Stimulated activated CD8-positive, alpha-beta memory T cell treated with anti-CD3 and anti-CD28 coated beads, Interleukin-4, amount 100 ng/mL, for 4 hours (primary cell): ENCODE measurements at places on chromosomes 12 and 14.

DNA sequence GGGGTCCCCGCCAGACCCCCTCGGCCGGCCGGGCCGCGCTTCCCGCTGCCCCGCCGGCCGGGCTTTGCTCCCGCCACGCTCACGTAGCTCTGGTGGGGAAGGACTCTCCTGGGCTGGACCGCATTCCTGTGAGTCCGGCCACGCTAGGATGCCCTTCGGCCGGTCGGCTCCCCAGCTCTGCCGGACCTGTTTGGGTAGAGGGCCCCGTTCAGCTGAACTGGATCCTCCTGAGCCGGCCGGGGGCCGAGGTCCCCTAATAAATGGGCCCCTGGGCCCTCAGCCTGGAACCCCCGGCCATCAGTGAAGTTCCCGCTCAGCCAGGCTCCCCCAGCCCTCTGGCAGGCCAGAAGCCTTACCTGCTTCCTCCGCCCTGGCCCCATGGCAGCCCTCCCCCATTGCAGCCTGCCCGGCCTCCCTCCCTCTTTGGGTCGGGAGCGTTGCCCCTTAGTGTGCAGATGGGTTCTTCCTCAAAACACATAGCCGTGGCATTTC is 593 bp downstream of the UNC119B start:
- no peak for DNase-seq

DNA sequence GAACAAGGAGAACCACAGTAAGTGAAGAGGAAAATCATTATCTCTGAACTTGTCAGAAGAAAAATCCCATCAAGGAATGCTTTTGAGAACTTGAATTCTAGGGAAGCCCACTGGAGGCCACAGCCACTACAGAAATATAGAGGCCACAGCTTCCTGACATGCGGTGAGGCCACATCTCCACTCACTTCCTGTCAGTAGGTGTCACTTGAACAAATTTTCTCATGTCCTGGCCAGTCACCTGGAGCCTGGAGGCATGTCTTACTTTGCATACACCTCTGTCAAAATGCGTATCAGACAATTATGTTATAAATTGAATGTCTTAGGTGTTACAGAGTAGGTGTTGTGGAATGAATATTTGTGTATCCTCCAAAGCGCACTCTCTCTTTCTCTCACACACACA is 370.3 kb downstream of the DAD1 start:
- DNase-seq = no peak

- DNase-seq = no peak
These were observed 442.0 kb downstream of the BTG1 start for GRCh38 chr12:91703491-91704283.

DNA sequence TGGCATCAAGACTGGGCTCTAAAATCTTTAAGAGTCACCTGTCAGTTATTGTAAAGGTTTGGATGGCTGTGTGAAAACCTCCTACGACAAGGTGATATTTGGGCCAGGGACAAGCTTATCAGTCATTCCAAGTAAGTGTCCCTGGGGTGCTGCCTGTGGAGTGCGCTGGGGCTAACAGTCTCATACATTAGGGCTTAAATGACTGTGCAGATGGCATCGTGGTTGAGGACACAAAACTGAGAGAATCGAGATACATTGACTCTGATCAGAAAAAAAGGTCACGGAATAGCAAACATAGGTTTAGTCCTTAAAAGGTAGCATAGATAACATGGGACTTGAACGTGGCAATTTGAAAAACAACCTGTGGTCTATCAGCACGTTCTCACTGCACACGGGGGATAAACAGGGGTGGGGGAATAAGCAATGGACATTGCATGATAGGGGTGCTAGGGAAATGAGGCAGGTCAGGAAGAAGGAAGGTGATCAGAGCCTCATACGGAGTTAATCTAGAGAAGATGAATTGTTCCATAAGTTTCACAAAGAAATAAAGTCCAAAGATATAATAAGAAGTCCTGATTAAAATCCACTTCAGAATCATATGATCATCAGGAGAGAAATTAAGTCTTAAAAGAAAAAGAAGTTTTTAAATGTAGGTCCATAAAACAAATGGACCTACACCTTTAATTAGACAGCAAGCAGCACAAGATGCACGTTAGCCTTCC is 100.3 kb downstream of the DAD1 start:
- DNase-seq = no peak

GRCh38 chr12:8499616-8500015 is 13.7 kb upstream of the CLEC4D start:
- no peak for DNase-seq

DNA sequence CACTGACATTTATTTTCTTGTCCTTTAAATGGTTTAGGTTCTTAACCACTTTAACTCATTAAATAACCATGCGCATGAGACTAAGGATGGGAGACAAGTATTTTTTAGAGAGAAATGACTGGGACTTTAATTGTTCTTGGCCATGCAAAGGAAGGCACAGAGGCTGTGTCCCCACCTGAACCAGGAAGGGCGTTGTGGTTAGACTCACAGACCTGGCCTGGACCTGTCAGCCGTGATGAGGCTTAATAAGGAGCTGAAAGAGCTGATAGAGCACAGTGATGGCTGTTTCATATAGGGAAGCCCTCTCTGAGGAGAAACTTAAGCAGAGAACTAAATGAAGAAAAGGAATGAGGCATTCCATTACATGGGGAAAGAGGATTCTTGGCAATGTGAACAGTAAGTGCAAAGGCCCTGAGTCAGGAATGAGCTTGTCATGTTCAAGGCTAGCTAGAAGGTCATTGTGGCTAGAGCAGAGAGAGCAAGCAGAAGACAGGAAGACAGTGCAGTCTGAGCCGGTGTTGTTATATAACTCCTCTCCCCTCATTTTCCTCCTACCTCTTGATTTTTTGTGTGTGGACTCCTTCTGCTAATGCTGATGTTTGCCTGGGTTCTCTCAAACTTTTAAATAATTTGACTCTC is 74.4 kb upstream of the ANO4 start:
- no peak for DNase-seq

DNA sequence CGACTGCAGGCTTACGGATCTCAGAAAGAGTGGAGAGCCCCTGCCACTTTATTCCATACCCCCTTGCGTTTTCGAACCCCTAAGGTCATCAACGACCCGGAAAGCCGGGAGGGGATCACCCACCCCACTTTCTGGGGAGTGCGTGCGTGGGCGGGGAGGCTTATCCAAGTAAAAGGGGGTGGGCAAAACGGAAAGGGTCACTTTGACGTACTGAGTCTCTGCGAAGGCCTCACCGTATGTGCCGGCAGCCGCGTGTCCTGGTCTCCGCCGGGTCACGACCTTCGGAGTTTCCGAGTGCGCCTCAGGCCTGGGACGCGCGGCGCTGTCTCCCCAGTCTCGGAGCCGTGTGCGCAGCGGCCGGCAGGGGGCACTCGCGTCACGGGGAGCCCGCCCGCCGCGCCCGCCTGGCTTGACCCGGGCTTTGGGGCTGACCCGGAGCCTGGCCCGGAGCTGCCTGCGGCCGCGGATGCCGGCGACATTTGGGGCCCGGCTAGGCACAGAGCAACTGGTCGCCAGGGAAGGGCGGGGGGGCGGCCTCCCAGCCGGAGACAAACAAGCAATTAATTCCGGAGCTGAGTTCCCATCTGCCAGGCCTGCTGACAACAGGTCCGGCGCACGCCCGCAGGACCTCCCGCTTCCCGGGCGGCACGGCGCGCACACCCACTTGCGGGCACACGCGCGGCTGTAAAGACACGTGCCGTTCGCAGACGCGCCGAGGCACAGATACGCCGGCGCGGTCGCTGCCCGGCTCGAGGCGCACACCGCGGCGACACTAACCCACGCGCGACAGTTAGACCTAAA is 890 bp upstream of the KIF26A start:
- DNase-seq = peak; percentile 13

- DNase-seq = no peak
These were observed 28.0 kb downstream of the DERA start for GRCh38 chr12:15939111-15939510.

DNA sequence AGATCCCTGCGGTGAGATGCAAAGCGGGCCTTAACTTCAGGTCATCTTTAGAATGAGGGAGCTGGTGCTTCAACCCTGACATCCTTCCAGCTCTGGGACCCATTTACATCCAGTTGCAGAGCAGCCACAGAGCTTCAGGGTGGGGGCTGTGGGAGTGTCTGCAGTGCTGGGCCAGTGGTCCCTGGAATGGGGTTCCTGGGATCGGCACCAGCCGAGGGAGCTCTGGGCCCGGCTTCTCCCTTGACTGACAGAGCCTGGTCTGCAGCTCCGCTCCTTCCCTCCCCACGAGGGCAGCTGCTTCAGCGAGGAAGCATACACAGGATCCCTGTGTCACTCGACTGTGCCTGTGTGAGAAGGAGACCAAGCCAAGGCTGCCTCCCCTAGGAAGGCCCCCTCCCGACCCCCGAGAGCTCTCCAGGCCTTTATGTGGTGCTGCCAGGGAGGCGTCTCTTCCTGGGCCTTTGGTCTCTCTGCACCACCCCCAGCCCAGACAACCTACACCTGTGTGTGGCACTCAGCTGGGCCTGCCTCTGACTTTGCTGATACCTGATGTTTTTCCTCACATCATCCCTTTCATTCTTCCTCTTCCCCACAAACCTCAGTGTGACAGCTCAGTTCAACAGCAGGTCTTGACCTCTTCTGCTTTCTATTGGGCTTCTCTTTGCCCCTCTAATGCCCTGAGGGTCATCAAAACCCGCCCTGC is 48.1 kb upstream of the RIN3 start:
- no peak for DNase-seq

- DNase-seq = no peak
These were observed 153.4 kb downstream of the EFCAB11 start for GRCh38 chr14:89801136-89801535.

DNA sequence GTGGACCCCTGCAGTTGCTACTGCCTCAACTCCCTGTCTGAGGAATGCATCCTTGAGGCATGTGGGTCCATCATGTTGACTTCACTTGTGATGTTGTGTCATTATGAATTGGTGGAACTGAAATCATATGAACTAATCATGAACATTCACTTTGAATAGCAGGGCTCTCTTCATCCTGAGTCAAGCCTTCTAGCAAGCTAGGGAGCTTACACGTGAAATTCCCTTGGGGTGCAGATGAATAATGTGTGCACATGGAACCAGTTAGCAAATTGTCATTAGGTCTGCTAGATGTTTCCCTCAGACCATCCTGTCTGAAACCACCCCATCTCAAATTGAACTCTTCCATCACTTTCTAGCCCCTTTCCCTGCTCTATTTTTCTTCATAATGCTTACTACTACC is 3.6 kb downstream of the COQ6 start:
- DNase-seq = no peak

DNA sequence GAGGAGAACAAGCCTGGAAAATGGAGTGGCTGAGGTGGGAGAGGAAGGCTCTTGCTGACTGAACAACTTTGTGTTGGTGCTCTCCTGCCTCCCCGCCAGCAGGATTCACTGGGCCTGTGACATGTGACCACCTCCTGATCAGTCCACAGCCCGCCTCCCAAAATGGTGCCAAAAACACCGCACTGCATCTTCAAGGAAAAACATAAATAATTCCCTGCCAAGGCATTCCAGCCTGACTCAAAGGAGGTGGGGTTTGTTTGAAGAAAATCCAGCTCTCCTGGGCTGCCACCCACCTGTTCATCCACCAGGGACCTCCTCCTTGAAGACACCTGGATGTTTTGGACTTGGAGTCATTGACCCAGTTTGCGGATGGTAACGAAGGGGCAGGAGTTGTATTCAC is 83.8 kb upstream of the PIWIL1 start:
- DNase-seq = no peak

DNA sequence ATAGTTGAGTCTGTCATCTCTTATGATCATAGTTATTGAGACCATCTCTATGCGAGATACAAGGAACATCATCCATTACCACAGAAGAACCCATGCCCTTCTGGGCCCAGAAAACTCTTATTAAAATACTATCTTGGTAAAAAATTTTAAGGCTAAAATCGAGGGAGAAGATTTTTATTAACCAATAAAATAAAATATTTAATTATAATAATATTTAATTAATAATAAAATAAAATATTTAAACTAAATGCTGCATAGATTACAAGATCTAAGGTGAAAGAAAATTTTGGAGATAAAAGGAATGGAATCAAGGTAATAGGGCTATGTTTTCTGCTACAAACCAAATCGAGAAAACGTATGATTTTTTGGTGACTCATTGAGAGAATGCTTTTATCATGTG is 540.2 kb downstream of the KCNH5 start:
- DNase-seq = no peak

DNA sequence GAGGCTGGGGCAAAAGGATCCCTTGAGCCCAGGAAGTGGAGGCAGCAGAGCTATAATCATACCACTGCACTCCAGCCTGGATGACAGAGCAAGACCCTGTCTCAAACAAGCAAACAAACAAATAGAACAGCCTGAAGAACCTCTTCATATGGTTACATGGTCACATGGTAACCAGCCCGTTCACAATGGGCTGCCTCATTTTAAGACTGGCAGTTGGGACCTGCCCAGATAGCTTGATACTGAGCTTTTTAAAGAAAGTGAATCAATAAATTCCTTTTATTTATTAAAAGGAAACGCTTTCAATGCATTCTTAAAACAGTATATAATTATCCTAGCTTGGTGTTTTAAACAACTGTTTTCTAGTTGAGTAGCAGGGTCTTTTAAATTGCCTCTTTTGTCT is 10.5 kb downstream of the MLXIP start:
- no peak for DNase-seq

DNA sequence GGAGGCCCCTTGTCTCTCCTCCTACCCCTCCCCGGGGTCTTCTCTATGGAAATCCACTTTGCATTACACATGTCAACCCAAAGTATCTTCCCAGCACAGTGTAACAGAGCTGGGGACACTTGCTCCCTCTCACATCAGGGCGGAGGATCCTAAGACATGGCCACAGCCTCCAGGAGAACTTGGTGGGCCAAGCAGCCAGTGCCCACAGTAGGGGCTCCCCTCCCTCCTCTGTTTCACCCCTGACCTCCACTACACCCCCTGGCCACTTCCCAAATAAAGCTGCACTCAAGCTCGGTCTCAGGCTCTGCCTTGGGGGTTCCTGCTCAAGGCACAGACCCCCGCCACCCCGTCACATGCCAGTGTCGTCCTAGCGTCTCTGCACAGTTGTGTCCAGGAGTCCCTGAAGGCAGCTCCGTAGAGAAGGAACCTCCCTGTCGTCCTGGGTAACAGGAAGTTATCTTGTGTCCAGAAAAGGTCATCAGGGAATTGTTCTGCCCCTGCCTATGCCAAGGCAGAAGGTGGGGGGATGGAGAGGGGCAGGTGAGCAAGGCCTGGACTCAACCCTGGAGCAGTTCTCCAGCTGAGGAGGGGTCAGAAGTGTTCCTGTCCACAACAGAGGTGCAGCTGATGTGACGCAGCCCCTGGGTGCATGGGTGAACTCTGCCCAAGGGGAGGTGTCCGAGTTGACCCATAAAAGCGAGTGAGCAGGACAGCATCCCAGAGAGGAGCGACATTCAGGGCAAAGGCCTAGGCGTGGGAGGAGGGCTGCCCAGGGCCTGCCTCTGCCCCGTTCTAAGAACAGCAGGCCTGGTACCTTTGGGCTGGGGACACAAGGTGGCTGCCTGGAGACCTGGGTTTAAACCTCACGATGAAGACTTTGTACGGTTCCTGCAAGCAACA is 25.5 kb downstream of the DIO3 start:
- DNase-seq = no peak

GRCh38 chr12:96822641-96823040 is 84.4 kb upstream of the NEDD1 start:
- DNase-seq = no peak

DNA sequence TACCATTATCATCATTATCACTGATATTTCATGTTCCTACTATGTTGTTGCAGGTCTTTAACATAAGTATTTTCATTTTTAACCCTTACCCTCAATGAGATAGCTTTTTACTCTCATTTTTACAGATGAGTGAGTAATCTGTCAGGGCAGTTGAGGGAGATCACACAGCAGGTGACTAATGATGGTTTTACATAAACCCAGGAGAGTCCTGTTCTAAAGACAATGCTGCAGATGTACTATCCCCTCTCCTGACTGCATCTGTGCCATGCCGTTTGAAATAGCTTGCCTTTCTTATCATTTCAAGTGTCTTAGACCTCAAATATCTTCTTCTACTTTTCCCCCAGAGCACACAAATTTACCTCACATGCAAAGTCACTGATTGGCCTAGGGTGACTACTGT is 1552.1 kb upstream of the SEL1L start:
- DNase-seq = no peak
